ENCODE measurements at places on chromosomes 4 and X.

GRCh38 chr4:101288365-101289145 is 58.8 kb downstream of the PPP3CA start:
- DNase-seq: no peak

GRCh38 chrX:33333271-33333670 is 121.9 kb upstream of the DMD start:
- no peak for DNase-seq

DNA sequence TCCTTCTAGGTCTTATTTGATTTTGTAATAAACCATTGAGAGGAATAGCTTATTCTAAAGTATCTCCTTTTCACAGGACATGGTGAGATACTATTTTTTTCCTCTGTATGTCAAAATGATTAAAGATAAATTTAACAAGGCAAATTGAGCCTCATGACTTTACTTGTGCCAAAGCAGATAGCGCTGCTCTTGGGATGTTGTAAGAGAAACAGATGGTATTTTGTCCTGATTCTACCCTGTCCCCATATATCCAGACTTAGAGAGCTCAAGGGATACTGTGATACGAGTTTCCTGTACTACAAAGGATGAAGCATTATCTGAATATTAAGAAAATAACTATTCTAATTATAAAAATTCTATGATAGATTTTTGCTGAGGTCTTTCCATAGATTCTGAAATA is 34.0 kb downstream of the EMCN start:
- DNase-seq: no peak

- no peak for DNase-seq
These were observed 63.7 kb upstream of the TXK start for GRCh38 chr4:48197643-48198237.

DNA sequence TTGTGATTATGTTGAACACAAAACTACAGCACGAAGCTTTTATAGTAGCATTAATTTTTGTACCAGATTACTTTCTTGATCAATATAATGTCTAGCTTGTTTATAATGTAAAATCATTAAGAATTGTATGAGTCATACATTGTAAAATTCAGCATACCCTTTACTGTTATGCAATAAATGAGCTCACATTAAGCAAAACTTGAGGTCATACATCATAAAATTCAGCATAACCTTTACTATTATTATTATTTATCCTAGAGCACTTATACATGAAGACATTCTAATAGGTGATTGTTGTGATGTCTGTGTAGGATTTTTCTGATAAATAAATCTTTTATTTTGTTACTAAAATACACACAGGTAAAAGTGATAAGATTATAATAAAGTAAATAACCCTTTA is 49.4 kb downstream of the DTHD1 start:
- DNase-seq: no peak

- DNase-seq: no peak
These were observed 2.7 kb downstream of the SLC7A11 start for GRCh38 chr4:138239491-138239890.

DNA sequence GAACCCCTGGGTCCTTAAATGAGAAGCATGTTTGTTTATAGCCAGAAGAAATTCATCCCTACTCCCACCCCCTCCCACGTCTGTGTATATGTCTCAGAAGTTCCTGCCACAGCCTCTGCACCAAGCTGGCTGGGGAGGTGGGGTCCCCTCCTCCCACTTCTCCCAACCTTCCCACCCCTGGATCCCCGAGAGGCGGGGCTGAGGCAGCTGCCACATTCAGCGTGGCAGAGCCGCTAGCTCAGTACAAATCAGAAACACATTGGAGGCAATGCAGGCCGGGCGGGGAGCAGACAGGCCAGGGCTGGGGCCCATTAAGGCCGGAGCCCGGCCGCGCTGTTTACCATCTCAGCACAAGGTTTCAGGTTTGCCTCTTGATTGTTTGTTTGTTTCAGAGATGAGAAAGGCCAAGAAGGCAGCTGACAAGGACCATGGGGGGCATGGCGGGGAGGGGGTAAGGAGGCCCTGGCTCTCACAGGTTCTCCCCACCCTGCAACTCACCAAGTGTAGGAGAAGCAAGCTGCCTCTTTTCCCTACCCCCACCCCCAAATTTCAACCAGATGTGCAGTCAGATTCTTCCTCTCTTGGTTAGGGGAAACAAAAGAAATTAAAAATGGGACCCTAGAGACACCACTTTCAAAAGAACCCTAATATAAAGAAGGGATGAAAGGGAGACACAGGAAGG is 22.3 kb downstream of the PJA1 start:
- DNase-seq: no peak

- no peak for DNase-seq
These were observed 68.2 kb downstream of the FUNDC1 start for GRCh38 chrX:44474410-44474809.

- no peak for DNase-seq
These were observed 21.4 kb downstream of the HELT start for GRCh38 chr4:185039508-185040273.

DNA sequence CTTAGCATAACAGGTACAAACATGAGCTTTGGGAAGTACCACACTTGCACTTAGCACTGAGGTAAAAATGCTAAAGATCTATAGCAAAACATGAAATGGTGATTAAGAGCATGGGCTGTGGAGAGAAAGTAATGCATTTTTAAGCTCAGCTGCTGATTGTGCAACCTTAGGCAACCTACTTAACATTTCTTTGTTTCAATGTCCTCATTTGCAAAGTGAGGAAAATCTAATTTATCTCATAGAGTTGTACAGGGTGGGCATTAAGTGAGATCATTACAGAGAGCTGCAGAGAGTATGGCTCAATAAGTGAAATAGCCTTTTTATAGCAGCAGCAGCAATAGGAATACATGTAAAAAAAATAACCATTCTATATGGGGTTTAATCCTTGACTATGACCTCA is 87.0 kb downstream of the PAK3 start:
- DNase-seq: no peak

GRCh38 chr4:142687547-142688275 is 158.4 kb downstream of the INPP4B start:
- DNase-seq: no peak

DNA sequence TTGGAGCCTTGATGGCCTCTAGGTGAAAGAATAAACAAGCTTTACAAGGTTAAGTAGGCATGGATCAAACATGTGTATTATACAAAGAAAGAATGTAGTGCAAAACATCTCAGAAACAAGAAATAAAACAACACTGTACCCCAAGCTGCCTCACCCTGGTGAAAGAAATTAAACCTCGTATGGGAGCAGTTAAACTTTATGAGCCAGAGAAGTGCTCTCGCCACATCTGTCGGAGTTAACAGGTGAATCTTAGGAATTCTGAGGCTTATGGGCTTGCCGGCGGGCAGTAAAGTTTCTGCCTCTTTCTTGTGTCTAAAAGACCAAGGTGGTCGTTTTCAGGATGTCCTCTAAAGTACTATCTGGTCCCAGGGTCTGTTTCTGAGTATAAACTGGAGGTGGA is 34.0 kb upstream of the ARSH start:
- no peak for DNase-seq

DNA sequence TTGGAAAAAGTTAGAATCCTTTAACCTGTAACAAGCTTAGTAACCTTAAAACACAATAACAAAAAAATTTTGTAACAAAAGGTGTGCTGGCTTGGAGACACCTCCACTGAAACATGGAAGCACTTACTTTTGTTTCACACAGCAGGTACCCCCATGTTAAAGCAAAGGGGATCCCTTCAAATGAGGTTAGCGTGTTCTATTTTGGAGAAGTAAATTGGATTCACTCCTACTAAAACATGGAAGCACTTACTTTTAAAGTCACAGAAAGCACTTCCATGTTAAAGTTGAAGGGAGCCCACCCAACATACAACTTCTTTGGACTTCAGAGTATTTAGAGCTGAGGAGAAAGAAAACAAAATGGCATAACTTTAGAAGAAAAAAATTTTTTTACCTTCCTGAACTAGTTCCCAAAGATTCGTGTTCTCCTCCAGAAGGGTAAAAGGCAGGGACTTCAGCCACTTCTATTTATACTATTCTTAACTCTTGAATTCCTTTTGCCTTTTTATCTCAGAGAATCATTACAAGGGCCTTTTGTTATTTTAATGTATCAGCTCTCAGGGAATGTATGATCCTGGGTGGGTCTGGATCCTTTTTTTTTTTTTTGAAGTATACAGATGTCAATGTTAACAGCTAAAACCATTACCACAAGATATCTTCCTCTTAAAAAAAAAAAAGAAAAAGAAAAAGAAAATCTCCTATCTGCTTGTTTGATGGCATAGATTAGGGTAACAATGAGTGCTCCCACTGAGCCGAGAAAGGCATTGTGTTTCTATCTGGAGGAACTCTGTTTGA is 11.5 kb downstream of the LARP7 start:
- no peak for DNase-seq

GRCh38 chrX:148372925-148373324 is 127.5 kb upstream of the AFF2 start:
- no peak for DNase-seq

DNA sequence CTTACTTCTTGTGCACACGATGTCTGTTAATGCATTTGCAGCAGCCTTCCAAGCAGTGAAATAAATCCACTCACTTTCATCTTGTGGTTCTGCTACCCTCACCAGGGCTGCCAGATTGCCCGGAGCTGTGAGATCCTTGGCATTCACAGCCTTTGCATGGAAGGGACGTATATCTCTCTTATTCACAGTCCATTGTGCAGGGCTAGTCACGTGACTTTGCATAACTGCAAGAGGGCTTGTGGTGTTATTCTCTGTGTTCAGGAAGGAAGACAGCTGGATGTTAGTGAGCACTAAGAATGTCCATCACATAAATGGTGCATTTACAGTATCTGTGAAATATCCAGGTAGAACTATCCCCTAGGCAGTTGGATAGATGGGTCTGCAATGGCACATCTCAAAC is 96.5 kb upstream of the BEND4 start:
- DNase-seq: no peak

DNA sequence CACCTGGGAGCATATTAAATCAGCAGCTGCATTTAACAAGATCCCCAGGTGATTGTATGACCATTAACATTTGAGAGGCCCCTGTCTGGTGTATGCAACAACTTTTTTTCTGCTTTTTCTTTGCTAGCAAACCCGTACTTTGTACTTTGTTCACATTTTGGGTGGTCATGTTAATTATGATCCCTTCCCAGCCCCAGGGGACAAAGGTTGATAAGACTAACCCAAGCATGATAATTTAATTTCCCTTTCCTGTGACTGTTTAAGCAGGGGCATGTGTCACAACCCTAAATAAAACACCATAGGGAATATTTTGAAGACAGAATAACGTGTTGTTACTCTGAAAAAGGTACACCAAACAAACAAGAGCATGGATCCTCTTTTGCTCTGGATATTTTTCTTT is 332.0 kb downstream of the PCDH18 start:
- DNase-seq: no peak

GRCh38 chrX:149493567-149494562 is 11.2 kb downstream of the IDS start:
- peak; percentile 1 for DNase-seq

- DNase-seq: no peak
These were observed 5.3 kb upstream of the GPR82 start for GRCh38 chrX:41718481-41719235.

- peak; percentile 23 for DNase-seq
These were observed 169.1 kb downstream of the GUCY2F start for GRCh38 chrX:109312757-109313156.

GRCh38 chr4:24644983-24645764 is 60.8 kb upstream of the DHX15 start:
- DNase-seq: no peak

DNA sequence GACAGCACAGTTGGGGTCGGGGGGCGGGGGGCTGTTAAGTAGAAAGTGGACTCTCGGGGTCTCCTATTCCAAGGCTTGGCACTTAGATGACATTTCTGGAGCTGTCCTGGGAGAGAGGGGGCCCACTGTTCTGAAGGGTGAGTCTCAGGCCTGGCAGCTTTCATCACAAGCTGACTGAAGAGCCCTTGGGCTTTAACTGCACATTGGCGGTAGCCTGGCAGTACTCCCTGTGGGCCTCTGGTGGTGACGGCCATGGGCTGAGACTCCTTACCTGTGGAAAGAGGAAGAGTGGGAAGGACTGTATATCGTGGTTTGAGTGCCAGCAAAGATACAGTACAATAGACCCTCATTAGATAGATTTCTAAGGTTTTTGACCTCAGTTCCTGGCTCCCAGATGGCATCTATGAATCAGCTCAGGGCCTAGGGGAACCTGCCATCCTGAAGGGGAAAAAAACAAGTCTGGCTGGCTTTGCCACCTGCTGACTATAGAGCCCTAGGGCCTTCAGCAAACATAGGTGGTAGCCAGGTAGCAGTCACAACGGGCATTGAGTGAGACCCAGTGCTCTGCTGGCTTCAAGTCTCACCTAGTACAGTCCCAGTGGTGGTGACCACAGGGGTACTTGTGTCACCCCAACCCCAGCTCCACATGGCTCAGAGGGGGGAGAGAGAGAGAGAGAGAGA is 87.9 kb downstream of the ANKRD17 start:
- no peak for DNase-seq

GRCh38 chrX:38570396-38570795 is 9.1 kb downstream of the TSPAN7 start:
- no peak for DNase-seq

- DNase-seq: no peak
These were observed 12.8 kb downstream of the NOP14 start for GRCh38 chr4:2950221-2950989.

DNA sequence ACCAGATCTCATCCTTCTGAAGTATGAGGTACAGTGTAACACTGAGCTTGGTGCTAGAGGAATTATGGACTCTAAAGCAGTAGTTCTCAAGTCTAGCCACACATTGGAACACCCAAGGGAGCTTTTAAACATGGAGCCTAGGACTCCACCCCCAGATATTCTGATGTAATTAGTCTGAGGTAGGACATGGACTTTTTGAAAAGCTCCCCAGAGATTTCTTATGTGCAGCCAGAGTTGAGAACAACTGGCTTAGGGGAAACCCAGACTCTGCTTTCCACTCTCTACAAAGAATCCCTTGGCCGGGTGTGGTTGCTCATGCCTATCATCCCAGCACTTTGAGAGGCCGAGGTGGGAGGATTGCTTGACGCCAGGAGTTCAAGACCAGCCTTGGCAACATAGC is 11.6 kb upstream of the GDPD2 start:
- DNase-seq: no peak

GRCh38 chrX:10178866-10179463 is 22.2 kb downstream of the CLCN4 start:
- no peak for DNase-seq

- no peak for DNase-seq
These were observed 436.5 kb downstream of the SMARCA1 start for GRCh38 chrX:129086802-129087201.

- DNase-seq: no peak
These were observed 35.4 kb upstream of the PAGE4 start for GRCh38 chrX:49793686-49794085.

- DNase-seq: no peak
These were observed 10.6 kb downstream of the TSPAN6 start for GRCh38 chrX:100625985-100626491.

GRCh38 chr4:52552778-52553177 is 106.3 kb downstream of the USP46 start:
- DNase-seq: no peak

GRCh38 chr4:3122081-3122563 is 47.6 kb downstream of the HTT start:
- DNase-seq: no peak

- DNase-seq: no peak
These were observed 31.4 kb downstream of the PPP1R2C start for GRCh38 chrX:42746606-42747005.

- DNase-seq: peak; percentile 93
These were observed 22.8 kb upstream of the MAP7D3 start for GRCh38 chrX:136273986-136274385.

- no peak for DNase-seq
These were observed 346.6 kb downstream of the CENPC start for GRCh38 chr4:67198727-67199126.

Measured in NCI-H526 (cell line).